ENCODE measurements at places on chromosomes 3 and 15.
A peak's percentile ranks its signal among the peaks of the same experiment; 100 is the strongest.

DNA sequence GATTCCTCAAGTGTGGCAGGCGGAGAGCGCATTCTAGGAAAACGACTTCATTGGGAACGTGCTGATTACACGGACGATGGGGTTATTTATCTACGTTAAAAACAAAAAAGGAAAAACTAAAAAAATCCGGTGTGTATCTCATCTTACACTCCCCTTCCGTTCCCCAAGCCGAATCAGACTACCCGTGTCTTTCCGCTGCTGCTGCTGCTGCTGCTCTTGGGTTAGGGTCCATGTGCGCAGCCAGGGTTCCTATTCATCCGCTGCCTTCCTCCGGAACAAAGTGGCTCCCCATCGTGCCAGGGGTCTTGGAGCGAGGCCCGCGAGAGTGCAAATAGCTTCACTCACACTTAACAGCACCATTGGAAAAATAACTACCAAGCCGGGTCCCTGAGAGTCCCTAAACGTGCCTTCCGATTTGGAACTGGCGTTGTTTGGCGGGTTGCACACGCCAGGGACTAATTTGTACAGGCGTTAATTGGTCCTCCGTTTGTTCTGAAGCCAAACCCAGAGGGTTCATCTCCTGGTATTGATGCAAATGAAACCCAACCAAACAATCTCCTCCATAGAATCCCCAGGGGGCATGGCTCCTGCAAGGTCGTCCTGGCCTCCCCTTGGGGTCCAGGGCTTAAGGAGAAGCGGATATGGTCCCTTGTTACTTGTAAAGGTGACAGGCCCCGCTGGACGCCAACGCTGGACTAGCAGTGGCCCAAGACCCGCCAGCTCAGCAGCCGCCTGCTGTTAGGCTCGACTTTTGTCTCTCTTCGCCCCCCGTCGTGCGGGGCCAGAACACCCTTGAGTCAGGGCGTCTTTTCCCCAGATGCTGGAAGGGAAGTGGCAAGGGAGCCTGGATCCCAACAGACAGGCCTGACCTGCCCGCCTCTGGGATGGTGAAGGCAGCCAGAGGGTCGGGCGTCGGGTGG lies 11.0 kb upstream of the ONECUT1 start:
- no peak for DNase-seq

DNA sequence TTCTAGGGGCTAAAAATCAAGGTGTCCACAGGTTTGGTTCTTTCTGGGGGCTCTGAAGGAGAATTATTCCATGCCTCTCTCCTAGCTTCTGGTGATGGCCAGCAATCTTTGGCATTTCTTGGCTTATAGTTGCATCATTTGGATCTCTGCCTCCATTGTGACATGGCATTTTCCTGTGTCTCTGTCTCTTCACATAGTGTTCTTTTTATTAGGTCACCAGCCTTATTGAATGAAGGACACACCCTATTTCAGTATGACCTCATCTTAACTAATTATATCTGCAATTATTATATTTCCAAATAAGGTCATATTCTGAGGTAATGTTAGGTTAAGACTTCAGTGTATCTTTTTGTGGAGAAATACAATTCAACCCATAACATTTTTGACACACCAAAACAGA lies 3.2 kb upstream of the GBE1 start:
- no peak for DNase-seq

GRCh38 chr15:75138016-75138999 lies 63.4 kb upstream of the C15orf39 start:
- DNase-seq = no peak

GRCh38 chr3:126807795-126808194 lies 103.8 kb downstream of the CHCHD6 start:
- no peak for DNase-seq

- no peak for DNase-seq
These were observed 77.1 kb upstream of the MFGE8 start for GRCh38 chr15:88990185-88990679.

DNA sequence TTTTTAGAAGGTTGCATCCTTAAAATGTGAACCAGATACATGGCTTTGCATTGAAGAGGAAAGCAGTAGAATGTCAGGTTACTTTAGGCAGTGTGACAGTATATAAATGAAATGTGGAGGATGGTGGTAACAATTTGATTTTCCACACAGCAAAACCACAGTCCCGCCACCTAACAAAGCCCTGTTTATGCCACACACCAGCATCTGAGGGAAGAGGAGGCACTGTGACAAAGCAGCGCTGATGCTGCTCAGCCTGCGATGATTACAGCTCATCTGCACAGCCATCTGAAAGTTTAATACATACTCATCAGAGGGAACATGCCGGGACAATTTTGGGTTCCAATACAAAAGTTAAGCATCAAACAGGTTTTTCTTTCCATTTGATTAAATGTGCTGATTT lies 8.9 kb downstream of the RNF7 start:
- peak; percentile 32 for DNase-seq

DNA sequence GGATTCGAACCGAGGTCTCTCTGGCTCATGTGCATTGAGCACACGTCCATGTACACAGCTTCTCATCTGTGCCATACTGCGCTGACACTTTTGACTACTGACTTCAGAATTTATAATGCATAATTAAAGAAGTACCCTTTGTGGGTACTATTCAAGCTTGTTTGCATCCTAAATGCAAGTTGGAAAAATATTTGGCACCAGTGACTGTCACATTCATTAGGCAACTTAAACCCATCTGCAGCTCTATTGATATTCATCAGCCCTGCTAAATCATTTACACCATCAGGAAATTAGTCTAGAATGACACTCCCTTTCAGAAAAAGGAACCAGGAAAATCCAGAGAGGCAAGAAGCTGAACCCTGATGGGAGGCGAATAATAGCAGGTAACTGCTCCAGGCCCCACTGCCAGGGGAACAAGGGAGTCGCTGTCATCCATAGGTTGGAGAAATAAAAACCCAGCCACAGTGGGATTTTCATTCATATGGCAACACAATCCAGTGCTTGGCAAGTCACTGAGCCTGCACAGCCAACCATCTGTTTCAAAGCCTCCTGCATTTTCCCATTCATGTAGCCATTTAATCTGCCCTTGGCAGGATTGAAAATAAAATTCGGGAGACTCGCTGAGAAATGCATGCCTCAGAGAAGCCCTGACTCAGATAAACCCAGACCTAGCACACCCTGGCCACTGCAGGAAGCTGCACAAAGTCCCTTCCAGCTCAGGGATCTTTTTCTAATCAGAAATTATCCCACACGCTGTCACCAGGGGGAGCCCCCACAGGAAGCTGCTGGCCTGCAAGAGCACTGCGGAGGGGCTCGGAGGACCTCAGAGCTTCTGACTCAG lies 103.0 kb upstream of the VEPH1 start:
- DNase-seq = peak; percentile 51

DNA sequence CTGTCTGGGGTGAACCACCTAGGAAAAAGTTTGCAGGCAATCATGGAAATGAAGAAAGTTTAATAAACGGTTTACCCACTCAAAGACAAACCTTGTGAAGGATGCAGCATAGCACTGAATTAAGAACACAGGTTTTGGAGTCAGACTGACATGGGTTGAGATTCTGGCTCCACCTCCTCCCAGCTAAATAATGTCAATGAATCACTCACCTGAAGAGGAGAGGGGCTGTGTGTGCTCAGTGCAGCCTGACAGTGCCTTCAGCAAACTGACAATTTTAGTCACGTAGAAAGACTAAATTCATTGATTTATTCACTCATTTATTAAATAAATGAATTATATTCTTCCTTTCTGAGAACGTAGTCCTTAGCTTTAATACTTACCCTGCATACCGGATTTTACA lies 18.9 kb downstream of the NR1I2 start:
- DNase-seq = no peak

- DNase-seq = no peak
These were observed 120.7 kb downstream of the FNDC3B start for GRCh38 chr3:172159962-172160538.

DNA sequence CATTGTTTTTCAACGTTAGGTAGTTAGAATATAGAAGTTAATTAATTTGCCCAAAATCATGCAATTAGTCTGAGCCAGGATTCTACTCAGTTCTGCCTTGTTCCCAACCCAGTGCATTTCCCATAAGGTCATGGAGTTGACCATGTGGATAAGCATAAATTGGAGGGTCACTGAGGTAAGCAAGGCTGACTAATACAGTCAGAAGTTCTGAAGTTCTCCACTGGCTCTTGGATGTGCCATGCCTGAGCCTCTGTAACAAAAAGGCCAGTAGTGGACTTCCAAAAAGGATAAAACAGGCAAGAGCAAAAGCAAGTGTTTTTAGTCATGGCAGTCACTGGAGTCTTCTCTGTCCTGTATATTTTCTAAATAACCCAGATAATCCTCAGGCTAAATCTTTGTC lies 124.4 kb upstream of the PHLDB2 start:
- no peak for DNase-seq

DNA sequence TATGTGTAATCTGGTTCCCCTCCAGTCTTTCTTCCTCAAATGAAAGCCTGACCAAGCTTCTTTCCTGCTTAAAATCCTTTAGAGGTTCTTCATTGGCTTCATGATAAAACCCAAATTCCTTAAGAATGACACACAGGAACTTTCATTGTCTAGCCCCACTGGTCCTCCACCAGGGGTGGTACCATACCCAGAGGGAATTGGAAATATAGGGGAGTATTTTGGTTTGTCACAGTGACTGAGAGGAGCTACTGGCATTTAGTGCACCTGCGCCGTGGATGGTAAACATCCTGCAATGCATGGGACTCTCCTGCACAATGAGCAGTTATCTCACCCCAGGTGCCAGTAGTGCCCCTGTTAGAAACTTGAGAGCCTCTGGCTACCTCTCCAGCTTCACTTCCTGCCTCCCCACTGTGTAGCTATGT lies 10.8 kb downstream of the ZWILCH start:
- DNase-seq = no peak

GRCh38 chr15:36775209-36775608 lies 195.8 kb downstream of the CDIN1 start:
- DNase-seq = no peak

DNA sequence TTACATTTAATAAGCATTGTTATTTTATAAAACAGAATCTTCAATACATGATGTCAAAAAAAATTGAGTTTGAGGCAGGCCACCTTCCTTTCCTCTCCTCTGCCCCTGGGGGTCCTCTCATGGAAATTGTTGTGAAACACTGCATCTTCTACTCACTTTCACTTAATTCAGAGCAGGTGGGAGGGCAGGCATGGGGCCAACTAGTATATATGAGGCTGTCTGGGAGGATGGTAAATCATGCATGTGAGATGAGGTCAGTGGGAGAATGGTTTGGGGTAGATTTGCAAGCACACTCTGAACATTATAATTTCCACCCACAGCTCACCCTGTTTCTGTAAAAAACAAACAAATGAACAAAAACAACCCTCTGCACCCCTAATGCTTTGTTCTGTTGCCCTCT lies 10.4 kb upstream of the CCDC14 start:
- DNase-seq = no peak

DNA sequence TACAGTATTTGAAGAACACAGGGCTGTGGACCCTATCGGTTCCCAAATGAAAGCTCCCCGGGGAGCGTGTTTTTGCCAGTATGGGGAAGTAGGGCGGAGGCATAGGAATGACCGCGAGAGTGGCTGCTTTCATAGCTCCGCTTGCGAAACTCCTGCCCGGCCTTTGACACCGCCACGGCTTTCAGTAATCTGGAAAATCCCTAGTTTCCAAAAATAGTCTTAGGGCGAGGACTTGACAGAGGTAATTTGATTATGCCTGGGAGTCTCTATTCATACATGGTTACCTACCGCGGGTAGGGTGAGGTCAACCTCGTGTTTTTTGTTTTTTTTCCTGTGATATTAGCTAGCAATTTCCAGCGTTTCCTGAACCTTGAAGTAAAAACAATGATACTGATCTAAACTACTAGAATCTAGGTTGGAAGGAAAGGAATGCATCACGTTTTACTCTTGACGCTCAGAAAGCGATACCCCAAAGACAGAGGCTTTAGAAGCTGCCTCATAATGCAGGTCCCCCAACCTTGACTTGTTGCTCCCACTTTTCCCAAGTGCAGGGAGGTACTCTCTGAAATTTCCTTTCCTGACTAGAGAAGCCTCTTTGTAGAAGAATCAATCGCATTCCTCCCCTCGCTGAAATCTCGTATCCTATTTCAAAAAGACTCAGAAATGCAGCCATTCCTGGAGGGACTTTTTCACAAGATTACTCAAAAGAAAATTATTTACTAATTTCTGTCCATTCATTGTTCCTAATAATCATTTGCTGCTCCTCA lies 894 bp upstream of the CCNL1 start:
- DNase-seq = peak; percentile 73

DNA sequence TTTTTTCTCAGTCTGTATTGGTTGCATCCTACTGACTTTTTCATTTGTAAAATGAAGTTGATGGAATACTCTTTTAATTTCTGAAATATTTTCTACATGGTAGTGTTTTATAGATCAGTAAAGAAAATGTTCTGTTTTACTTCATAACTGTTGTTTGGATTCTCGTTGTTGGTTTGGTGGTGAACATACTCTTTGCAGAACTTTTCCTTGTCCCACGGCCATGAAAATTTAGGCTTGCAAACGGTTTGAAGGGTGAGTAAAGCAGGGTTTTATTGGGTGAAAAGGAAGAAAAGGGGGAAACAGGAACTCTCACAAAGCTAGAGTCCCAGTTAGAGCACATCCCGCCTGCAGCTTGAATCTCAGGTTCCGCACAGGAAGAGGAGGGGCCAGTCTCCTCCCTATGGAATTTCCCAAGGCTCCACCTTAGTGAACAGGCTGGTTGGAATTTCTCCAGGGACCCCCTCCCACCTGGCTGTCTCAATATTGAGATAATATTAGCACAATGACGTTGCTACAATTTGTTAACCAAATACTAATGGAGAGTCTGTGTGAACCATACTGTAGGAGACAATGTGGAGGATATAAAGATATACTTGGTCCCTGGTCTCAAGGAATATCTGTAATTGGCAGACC lies 5.6 kb downstream of the PDCD6IP start:
- no peak for DNase-seq

- DNase-seq = no peak
These were observed 31.9 kb downstream of the SH3BP5 start for GRCh38 chr3:15300323-15301078.

DNA sequence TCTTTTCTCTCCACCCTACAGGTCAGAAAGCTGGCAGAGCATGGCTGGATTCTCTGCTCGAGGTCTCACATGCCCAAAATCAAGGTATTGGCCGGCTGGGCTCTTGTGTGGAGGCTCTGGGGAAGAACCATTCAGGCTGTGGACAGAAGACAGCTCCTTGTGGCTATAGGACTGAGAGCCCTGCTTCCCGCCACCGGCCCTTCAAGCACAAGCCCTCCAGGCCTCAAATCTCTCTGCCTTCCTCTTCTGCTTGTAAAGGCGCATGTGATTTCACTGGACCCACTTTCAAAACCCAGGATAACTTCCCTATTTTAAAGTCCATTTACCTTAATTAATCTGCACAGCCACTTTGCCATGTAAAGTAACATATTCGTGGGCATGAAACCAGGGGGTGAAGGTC lies 36.2 kb upstream of the MGLL start:
- no peak for DNase-seq

GRCh38 chr3:60316121-60316797 lies 935.0 kb downstream of the FHIT start:
- no peak for DNase-seq

GRCh38 chr15:52657338-52657737 lies 21.9 kb downstream of the ATOSA start:
- DNase-seq = no peak
